ENCODE measurements at places on chromosomes 5 and 9.
A peak's percentile ranks its signal among the peaks of the same experiment; 100 is the strongest.

DNA sequence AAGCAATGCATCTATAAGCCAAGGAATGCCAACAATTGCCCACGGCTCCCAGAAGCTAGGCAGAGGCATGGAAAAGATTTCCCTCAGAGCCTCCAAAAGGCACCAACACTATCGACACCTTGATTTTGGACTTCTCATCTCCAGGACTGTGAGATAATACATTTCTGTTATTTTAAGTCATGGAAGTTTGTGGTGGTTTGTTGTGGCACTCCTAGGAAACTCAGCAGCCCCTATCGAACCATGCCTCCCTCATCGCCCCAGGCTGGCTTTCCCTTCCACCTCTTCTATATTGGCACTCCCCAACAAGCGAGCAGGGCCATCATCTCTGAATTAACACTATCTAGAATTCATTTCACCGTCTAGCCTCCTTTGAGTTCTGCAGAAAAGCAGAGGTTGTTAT lies 33.7 kb upstream of the TAS2R1 start:
- no peak for DNase-seq
- H3K4me1 ChIP-seq, result no peaks in the 10 kb centered on the region
- H3K27ac ChIP-seq, result no peak overlapping the region
- H3K4me3 ChIP-seq, result no peak overlapping the region
- no peaks in the 10 kb centered on the region for H3K27me3 ChIP-seq
- no peaks in the 10 kb centered on the region for H3K36me3 ChIP-seq

DNA sequence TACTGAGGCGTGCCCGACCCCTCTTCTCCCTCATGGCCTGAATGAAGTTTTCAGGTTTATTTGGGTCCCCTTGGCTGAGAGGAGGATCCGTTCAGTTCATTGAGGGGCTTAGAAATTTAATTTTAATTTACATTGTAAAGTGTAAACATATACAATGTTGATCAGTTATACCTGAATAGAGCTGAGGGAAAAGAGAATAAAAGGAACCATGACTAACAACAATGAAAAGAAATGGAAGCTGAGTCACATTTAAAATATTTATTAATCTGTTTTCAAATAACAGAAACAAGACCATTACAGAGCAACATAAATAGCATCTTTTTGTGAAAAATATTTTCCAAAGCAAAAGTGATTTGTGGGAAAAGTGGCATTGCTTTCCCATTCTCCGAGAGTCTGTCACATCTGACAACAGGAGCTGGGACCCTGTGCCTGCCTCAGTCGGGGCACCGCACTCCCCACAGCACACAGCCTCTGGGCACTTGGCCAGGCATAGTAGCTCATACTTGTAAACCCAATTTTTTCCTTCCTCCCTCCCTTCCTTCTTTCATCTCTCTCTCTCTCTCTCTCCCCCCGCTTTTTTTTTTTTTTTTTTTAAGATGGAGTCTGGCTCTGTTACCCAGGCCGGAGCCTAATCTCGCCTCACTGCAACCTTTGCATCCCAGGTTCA lies 28.7 kb downstream of the PROP1 start:
- H3K4me1 ChIP-seq, result no peaks in the 10 kb centered on the region
- DNase-seq, result no peak
- H3K27me3 ChIP-seq, result no peaks in the 10 kb centered on the region
- H3K36me3 ChIP-seq, result no peaks in the 10 kb centered on the region
- H3K4me3 ChIP-seq, result no peak overlapping the region
- H3K27ac ChIP-seq, result no peak overlapping the region

DNA sequence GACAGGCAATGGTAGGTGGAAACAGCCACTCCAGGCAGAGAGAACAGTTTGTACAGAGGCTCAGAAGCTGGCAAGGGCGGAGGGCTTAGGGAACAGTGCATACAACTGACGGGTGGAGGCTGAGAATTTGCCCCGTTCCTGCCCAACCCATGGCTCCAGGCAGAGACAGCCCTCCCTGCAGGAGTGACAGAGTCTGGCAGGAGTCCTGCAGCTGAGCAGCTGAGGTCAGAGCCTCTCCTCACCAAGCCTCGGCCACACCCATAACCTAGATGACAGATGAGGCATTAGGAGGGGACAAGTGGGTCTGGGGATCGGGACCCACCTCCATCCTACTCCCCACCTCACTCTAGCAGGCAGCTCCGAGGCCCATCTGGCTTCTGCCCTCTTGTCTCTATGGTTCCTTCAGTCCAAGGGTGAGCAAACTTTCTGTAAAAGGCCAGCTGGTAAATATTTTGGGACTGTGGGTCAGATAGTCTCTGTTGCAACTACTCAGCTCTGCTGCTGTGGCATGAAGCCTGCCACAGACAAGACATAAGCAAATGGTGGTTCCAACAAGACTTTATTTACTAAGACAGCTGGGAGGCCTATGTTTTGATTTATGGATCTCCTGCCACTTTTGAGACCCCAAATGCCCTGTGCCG lies 83.7 kb downstream of the SH3TC2 start:
- H3K36me3 ChIP-seq, result no peaks in the 10 kb centered on the region
- peak overlapping the region; percentile 85 for H3K27ac ChIP-seq
- no peaks in the 10 kb centered on the region for H3K27me3 ChIP-seq
- H3K4me3 ChIP-seq, result no peak overlapping the region
- peaks cover 55% of the 10 kb centered on the region for H3K4me1 ChIP-seq

DNA sequence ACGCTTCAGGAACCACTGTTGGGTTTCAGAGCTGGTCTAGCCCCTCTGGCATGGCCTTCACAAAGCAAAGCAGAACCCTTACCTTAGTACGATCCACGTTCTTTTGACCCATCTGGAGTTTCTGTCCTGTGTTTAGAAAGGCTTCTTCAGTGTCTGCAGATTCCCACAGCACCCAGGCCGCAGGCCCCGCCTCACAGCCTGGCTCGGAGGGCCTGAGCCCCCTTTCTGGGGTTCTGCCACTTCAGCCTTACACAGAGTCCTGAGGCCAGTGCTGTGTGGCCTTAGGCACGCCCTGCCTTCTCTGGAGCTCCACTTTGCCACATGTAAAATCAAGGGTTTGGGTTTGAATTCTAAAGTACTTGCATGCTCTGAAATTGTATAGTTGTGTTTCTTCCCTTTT lies 31.6 kb upstream of the PRDM12 start:
- H3K27me3 ChIP-seq, result no peaks in the 10 kb centered on the region
- no peak overlapping the region for H3K27ac ChIP-seq
- H3K36me3 ChIP-seq, result peaks cover 78% of the 10 kb centered on the region
- H3K4me3 ChIP-seq, result no peak overlapping the region

DNA sequence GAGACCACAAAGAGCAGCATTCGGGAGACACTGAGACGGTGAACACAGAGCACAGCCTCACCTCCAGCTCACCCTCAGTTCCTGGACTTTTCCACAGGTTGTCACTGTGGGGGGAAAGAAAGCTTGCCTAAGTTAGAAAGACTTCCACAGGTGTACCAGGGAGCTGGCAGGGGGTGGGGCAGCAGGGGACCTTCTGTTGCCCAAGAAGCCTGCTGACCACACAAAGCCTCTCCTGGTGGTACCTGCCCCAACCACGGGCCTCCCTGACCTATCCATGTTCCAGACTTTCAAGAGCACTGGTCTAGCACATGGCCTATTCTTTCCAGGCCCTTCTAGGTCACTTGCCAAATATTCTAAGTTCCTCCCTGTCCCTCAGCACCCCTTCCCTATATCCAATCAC lies 550.8 kb downstream of the BNC2 start:
- H3K27ac ChIP-seq, result no peak overlapping the region
- DNase-seq, result no peak
- H3K27me3 ChIP-seq, result no peaks in the 10 kb centered on the region
- H3K4me1 ChIP-seq, result no peaks in the 10 kb centered on the region
- H3K4me3 ChIP-seq, result no peak overlapping the region
- H3K36me3 ChIP-seq, result no peaks in the 10 kb centered on the region

DNA sequence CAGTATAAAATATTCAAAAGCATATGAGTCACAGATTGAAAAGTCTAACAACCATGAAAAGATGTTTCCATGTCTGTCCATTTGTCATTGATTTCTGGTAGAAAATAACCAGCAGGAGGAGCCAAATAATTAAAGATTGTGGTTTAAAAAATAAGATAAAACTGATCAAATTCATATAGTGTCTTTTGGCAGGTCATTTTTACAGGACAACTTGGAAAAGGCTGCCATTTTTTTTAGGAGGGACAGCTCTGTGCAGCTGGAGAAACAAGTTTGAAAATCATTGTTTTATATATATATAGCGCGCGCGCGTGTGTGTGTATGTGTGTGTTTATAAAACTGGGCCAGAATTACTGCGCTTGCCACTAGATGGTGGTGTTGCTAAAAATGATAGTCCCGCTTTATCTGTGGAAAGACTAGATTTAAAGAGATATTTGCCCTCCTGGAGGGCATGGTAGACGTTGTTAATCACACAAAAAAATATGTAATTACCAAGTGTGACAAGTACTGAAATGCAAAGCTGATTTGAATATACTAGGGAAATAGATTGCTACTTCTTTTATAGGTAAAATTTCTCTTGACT lies 1.3 kb upstream of the TRMO start:
- H3K36me3 ChIP-seq, result no peaks in the 10 kb centered on the region
- peaks cover 34% of the 10 kb centered on the region for H3K4me1 ChIP-seq
- peak overlapping the region; percentile 71 for H3K4me3 ChIP-seq
- DNase-seq, result peak; percentile 78
- peaks cover 5% of the 10 kb centered on the region for H3K27me3 ChIP-seq

DNA sequence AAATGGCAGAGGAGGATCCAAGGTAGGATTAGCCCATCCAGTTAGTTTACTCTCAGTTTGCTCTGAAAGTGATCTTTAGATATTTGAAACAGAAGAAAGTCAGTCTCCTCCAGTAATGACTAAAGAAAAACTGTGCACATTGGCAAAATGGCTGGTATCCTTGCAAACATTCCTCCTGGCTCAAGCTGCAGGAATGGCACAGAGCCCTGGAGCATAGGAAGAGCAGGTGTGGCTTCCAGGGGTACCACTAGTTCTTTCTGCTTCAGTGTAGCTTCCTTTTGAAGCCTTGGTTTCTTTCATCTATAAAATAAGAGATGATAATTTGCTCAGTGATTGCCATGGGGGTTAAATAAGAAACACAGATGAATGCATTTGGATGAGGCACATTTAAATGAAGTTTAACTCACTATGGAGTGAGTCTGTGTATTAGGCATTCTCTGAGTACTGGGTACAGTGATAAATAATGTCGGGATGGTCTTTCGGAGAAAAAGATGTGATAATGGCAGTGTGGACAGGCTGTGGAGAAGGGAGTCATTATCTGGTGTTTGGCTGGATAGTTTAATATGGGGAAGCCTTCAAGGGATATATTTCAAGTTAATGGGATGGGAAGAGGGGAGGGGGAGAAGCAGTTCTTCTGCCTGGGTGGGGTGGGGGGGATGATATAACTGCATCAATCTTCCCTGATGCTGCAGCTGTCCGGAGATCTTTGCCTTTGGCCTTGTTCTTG lies 217.3 kb upstream of the KLF4 start:
- no peak overlapping the region for H3K27ac ChIP-seq
- H3K4me1 ChIP-seq, result peaks cover 9% of the 10 kb centered on the region
- DNase-seq, result no peak
- no peaks in the 10 kb centered on the region for H3K36me3 ChIP-seq

GRCh38 chr9:126061575-126061974 lies 265.1 kb upstream of the MVB12B start:
- DNase-seq, result no peak
- no peak overlapping the region for H3K4me3 ChIP-seq
- no peak overlapping the region for H3K27ac ChIP-seq
- no peaks in the 10 kb centered on the region for H3K36me3 ChIP-seq
- H3K4me1 ChIP-seq, result no peaks in the 10 kb centered on the region
- no peaks in the 10 kb centered on the region for H3K27me3 ChIP-seq

- H3K27me3 ChIP-seq, result no peaks in the 10 kb centered on the region
- no peaks in the 10 kb centered on the region for H3K36me3 ChIP-seq
- DNase-seq, result no peak
Measured at GRCh38 chr9:135328485-135329417, 150.8 kb upstream of the PPP1R26 start.

- no peaks in the 10 kb centered on the region for H3K36me3 ChIP-seq
- H3K4me1 ChIP-seq, result no peaks in the 10 kb centered on the region
- DNase-seq, result no peak
- no peak overlapping the region for H3K27ac ChIP-seq
- peaks cover 8% of the 10 kb centered on the region for H3K27me3 ChIP-seq
Measured at GRCh38 chr5:2133080-2133479, 250.4 kb upstream of the IRX4 start.

DNA sequence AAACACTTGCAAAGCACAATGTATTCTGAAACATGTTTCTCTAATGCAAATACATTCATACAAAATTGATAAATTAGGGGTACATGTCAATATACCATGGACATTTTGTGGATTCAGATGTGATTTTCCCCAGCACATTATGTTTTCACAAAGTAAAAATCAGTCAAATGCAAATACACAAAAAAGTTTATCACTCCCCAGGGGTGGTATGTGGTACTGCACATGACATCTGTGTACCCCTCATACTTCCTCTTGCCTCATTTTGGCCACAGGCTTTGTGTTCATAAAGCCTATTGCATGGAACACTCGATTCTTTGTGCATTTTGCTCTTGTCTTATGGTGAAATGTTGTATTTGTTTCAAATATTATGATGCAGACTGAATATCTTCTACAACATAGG lies 116.8 kb upstream of the PDE4D start:
- H3K4me3 ChIP-seq, result no peak overlapping the region
- H3K27me3 ChIP-seq, result no peaks in the 10 kb centered on the region
- H3K36me3 ChIP-seq, result no peaks in the 10 kb centered on the region
- DNase-seq, result no peak

- no peak overlapping the region for H3K4me3 ChIP-seq
- no peak overlapping the region for H3K27ac ChIP-seq
- H3K27me3 ChIP-seq, result no peaks in the 10 kb centered on the region
Measured at GRCh38 chr9:34573599-34574325, 15.8 kb downstream of the CNTFR start.

- no peaks in the 10 kb centered on the region for H3K27me3 ChIP-seq
- H3K27ac ChIP-seq, result no peak overlapping the region
- no peak for DNase-seq
Measured at GRCh38 chr9:68749135-68749534, 44.1 kb downstream of the PIP5K1B start.

GRCh38 chr5:43425983-43426382 lies 13.8 kb upstream of the CCL28 start:
- no peak for DNase-seq
- no peaks in the 10 kb centered on the region for H3K36me3 ChIP-seq
- no peaks in the 10 kb centered on the region for H3K27me3 ChIP-seq
- H3K4me1 ChIP-seq, result no peaks in the 10 kb centered on the region
- H3K4me3 ChIP-seq, result no peak overlapping the region
- no peak overlapping the region for H3K27ac ChIP-seq

- no peak for DNase-seq
- no peaks in the 10 kb centered on the region for H3K4me1 ChIP-seq
- H3K27ac ChIP-seq, result no peak overlapping the region
- H3K36me3 ChIP-seq, result no peaks in the 10 kb centered on the region
Measured at GRCh38 chr5:62132276-62132675, 173.7 kb upstream of the KIF2A start.

DNA sequence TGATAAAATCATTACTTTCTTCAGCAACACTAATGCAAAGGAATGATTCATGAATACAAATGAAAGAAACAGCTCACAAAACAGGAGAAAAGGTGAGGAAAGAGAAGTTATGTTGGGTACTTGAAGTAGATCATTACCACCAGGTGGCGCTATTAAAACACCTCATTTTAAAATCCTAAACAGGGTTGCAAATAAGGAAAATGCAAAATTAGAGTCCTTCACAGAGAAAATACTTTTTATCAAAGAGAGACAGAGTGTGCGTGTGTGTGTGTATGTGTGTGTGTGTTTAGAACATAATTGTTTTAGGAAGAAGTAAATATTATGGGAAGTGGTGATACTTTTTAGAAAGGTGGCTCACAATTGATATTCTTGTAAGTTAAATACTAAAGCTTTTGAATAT lies 49.5 kb upstream of the CD180 start:
- H3K36me3 ChIP-seq, result no peaks in the 10 kb centered on the region
- H3K4me3 ChIP-seq, result no peak overlapping the region
- H3K27ac ChIP-seq, result peak overlapping the region; percentile 14
- H3K4me1 ChIP-seq, result peaks cover 12% of the 10 kb centered on the region
- DNase-seq, result no peak
- H3K27me3 ChIP-seq, result no peaks in the 10 kb centered on the region
